NCI-H187 treated with DMSO at 0.1 percent for 48 hours (cell line): ENCODE measurements at places on chromosomes 5 and 9.

DNA sequence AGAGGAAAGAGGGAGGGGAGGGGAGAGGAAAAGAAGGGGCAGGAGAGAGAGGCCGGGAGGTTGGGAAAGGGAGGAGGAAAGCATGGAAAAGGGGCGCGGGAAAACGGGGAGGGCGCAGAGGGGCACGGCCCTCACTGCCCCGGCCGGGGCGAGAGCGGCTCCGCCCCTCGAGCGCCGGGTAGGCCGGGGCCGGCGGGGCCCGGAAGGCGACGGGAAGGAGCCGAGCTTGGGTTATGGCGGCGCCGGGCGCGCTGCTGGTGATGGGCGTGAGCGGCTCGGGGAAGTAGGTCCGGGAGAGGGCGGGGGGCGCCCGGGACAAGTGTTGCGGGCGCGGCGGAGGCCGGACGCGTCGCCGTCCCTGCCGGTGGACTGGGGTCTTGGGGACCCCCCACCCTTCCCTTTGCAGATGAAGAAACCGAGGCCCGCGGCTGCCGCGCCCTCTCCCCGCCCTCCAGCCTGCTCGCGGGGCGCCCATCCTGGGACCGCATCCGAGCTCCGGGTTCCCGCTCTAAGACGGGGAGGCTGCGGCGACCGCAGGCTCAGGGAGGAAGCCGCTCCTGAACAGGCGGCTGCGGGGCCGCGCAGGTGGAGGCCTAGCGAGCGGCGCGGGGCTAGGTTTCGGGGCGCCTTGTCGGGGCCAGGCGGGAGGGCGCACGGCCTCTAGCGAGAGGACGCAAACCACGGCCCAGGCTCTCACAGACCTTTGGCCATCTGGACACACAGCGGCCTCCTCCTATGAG, at the start of gene IDNK:
Gene IDNK (plus strand): TSS at position 205 of the 740 bp plus-strand sequence. CDS start 29 bp downstream, at position 234.
- DNase-seq = no peak

DNA sequence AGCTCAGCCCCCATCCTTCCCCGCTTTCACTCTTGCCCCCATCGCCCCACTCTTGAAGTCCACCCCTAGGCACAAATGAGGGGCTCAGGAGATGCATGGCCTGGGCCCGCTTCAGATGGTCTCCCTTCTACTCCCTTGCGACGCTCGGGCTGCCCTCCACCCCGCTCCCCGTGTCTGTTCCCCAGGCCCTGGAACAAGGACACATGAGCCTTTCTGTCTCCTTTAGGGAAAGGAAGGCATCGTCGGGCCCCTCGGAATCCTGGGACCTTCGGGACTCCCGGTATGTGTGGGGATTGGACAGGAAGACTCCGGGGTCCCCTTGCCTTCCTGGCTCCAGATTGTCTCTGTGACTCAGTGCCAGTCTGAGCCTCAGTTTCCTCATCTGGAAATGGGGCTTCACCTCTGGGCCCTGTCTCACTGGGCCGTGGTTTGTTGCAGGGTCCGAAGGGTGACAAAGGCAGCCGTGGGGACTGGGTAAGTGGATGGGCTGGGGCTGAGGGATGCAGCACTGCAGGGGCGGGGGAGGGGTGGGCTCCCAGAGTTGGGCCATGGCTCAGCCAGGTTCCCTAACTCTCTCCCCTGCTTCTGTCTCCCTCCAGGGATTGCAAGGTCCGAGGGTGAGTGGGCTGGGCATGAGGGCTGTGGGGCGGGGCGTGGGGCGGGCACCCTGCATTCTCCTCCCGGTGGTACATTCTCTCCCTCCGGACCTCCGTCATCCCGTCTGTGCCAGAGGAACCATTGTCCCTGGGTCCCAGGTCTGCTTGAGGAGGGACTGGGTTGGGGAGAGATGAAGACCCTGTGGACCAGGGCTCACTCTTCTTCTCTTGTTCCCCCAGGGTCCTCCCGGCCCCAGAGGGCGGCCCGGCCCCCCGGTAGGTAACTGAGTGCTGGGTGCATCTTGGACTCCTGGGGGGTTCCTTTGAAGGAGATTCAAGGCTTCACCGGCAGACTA, 21.8 kb upstream of the ORM1 start:
- DNase-seq = no peak

DNA sequence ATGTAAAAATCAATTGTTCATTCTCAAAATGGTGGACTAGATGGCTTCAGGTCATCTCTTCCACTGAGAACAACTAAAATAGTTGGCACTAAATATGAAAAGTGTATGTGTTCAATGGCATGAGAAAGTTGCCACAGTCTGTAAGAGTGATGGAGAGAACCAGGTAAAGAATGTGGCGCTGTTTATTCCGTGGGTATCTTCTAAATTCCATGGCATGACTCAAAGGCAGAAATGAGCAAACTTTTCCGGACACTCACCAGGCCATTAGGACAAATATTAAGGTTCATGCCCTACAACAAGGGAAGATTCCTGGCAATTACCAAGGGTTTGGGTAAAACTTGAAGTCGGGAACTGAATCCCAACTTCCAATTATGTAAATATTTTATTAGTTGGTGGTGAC, 825.4 kb upstream of the CDH6 start:
- no peak for DNase-seq

GRCh38 chr9:118414676-118415075, 710.5 kb downstream of the TLR4 start:
- DNase-seq = no peak
